ENCODE measurements at places on chromosomes 12 and 14. TPM values are rescaled to one million over a fixed set of nuclear protein-coding genes. Genes with fewer than 3 reads are reported as not detected.

Gene TAS2R20
- total RNA-seq = 1.1 TPM

Gene SLCO1B1
- not detected for total RNA-seq

Gene KRT73
- total RNA-seq = not detected

Gene BHLHE41
- total RNA-seq = under 0.01 TPM

Gene STXBP6
- total RNA-seq = 6.3 TPM

Gene KRT86
- total RNA-seq = not detected

Gene PDE3A
- 2.0 TPM for total RNA-seq

Gene ZFYVE21
- 90.9 TPM for total RNA-seq

DNA sequence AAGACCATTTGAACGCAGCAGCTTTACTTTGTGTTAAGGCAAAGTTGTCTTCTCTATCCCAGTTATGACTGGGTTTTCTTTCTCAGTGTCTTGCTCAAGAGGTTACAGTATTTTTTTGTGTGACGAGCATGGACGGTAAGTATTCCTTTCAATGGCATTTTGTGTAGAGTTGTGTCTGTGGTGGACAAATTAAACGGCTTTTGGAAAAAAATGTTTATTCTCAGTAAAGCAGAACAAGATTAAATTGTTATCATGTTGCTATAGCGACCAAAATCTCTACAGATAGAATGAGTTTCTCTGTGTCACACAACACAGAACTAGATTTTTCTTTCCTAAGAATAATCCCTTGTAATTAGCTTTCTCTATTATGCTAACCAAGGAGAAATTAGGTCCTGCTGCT is 417.1 kb downstream of the AEBP2 start:
- DNase-seq = no peak

- DNase-seq = no peak
These were observed 15.8 kb downstream of the FOXA1 start for GRCh38 chr14:37579274-37579673.

GRCh38 chr12:3117591-3118015 is 40.4 kb downstream of the TSPAN9 start:
- no peak for DNase-seq

DNA sequence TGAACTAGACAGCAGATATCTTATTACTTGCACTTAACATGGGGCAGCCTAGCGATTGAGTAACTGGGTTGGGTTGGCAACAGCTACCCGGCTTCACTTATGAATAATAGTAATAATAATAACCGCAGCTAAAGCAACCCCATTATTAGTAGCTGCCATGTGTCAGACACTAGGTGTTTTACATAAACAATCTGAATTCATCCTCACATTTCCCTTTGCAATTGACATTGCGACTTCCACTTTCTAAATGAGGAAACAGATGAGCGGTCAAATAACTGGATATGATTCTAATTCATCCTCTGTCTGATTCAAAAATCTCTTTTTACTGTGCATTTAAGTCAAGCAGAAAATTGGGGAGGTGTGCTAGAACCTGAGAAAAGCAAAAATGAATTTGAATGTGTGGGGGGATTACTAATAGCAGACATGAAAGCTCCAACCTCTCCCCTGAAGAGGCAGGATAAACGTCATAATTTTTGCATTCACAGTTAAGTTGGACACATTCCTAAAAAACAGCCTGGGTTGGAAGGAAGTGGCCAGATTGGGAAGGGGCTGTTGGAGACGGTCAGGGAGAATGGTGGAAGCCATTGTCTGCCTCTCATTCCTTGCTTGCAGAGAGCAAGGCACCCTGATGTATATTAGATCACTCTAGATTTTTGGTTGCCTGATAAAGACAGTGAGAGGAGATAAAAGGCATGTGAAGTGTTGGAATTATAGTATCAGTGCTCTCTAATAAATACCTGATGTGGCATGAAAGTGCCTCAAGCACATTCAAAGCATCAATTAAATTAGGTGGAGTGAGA is 13.1 kb downstream of the EMP1 start:
- DNase-seq = peak; percentile 41

GRCh38 chr14:94638339-94638738 is 26.1 kb downstream of the SERPINA3 start:
- no peak for DNase-seq

- no peak for DNase-seq
These were observed 19.4 kb upstream of the SELPLG start for GRCh38 chr12:108653082-108653516.

DNA sequence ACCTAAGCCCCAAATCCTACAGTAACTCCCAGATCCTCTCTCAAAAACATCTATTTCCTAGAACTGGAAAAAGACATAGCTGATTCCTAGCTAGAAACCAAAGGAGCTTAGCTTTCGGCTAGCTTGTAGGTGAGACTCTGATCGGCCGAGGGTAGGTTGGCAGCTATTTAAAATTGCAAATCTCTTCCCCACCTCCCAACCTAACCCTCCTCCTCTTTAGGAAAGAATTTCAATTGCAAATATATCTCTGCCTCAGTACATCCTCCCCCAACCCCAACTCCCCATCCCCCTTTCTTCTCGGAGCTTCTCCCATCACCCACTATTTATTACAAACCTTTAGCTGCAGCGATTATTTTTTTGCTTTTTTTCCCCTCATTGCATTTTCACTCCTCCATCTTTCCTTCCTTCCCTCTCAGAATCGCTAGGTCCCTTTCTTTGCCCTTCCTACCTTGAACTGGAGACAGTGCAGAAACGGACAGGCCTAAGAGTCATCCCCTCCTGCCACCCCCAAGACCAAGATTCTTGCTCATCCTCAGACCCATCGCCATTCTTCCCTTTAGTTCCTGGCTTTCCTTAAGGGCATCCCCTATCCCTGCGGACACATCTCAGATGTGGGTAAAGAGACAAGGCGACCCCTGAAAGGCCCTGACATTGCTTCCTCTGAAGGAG is 13.4 kb downstream of the ZFHX2 start:
- DNase-seq = no peak

DNA sequence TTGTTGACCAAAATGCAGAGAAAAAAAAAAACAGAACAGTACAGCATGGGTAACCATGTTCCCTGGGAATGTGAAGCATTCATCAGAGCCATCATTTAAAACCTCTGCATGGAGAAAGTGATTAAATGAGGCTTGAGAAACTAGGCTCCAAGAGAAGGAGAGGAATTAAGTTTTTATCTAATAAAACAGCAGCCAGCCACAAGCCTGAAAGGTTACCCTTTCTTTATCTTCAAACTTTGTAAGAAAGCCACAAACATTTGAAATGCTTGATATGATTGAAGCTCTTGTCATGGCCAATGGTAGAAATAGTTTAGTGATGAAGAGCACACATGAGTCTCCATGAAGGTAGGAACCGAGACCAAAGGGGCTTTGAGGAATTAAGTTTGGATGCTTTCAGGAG is 144.9 kb upstream of the SYT1 start:
- no peak for DNase-seq

- no peak for DNase-seq
These were observed 18.1 kb upstream of the SGPP1 start for GRCh38 chr14:63745858-63746425.

GRCh38 chr14:102776761-102777710 is at the start of gene TRAF3:
Gene TRAF3, plus strand, starts transcription at chr14:102777449. Its CDS starts 92,753 bp downstream, at chr14:102870202.
- DNase-seq = peak; percentile 85

DNA sequence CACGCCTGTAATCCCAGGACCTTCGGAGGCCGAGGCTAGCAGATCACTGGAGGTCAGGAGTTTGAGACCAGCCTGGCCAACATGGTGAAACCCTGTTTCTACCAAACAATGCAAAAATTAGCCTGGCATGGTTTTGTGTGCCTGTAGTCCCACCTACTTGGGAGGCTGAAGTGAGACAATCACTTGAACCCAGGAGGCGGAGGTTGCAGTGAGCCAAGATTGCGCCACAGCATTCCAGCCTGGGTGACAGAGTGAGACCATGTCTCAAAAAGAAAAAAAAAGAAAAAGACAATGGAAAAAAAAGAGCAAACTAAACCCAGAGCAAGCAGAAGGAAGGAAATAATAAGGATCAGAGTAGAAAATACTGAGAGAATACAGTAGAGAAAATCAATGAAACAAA is 5.4 kb downstream of the CHURC1 start:
- DNase-seq = no peak

- DNase-seq = no peak
These were observed 32.8 kb downstream of the SIX1 start for GRCh38 chr14:60616461-60616959.

DNA sequence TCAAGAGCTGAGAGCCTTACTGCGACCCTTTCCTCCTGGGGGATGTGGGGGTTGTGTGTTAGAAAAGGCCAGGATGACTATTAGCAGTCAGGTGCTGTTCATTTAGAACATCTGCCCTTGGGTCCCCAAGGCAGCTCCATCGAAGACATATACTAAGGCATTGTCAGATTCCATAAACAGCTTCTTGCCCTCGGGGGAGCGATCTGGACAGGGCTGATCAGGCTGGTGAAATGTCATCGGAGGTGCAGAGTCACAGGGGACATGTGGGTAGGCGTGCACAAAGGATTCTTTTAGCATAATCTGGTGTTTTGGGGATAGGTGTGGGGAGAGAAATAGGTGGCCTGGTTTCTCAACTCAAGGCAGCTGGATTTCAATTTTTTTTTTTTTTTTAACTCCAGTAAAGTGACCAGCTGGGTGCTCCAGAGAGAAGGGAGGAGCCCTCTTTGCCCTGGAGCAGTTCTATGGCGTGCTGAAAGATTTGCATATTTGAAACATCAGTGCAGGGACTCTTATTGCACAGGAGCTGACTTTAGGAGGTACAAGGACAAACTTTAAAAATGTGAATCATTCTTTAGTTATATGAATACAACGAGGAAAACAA is 160.1 kb downstream of the SUDS3 start:
- no peak for DNase-seq

GRCh38 chr14:73143003-73143402 is 6.7 kb downstream of the PSEN1 start:
- DNase-seq = no peak

- no peak for DNase-seq
These were observed 1318.9 kb downstream of the AACS start for GRCh38 chr12:126384026-126384564.

GRCh38 chr12:93483151-93483807 is 16.0 kb downstream of the MRPL42 start:
- DNase-seq = no peak

GRCh38 chr14:90696720-90697119 is 119.5 kb downstream of the TTC7B start:
- DNase-seq = no peak

- DNase-seq = no peak
These were observed 38.9 kb downstream of the SLC17A8 start for GRCh38 chr12:100395811-100396210.

GRCh38 chr12:3622822-3623690 is 129.9 kb downstream of the CRACR2A start:
- DNase-seq = no peak

DNA sequence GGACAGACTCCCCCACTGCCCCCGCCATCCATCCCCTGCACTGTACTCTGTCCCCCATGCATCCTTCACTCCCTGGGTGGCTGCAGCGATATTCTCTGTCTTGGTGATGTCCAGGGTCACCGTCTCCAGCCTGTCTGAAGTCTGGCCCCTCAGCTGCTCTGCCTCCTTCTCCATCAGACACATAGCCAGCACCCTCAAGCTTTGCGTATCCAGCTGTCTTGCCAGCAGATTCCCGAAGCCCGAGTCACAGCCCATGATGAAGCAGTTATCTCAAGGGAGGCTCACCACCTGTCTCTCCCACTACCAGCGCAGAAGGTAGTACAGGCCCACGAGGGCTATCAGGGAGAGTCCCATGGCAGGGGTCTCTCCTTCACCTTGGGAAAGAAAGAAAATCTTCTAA is 77.8 kb downstream of the HSD17B6 start:
- DNase-seq = no peak

- DNase-seq = no peak
These were observed 845.4 kb upstream of the TMEM132C start for GRCh38 chr12:127421614-127422013.

- DNase-seq = no peak
These were observed 89.4 kb downstream of the BTG1 start for GRCh38 chr12:92056290-92056689.

GRCh38 chr12:84408936-84409335 is 503.7 kb downstream of the SLC6A15 start:
- no peak for DNase-seq

Data from lung microvascular endothelial cell (primary cell).